ENCODE measurements at places on chromosomes 2 and 18.
A peak's percentile ranks its signal among the peaks of the same experiment; 100 is the strongest.

DNA sequence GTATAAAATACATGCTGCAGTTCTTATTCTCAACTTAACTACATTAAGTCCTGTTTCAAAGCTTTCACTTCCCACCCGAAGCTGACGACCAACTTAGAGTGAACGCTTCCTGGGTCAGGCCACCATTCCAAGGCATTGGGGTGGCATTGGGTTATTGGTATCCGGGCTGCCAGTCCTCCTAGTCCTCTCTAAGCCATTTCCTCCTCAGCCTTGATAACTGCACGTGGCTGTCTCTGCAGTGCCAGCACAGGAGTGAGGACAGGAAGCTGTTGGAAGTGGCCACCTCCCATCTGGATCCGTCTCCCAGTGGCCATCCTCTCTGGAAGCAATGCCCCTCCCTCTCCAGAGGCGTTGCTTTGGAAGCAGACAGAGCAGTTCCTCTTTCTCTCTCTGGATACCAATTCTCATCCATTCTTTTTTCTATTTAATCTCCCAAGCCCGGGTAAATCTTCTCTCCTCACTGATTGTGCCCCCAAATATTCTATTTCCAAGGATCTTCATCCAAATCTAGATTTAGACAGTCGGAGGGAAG, 354.7 kb downstream of the EIPR1 start:
- no peak for DNase-seq

- no peak for DNase-seq
Observed at GRCh38 chr2:81206216-81206615, 901.7 kb upstream of the LRRTM1 start.

DNA sequence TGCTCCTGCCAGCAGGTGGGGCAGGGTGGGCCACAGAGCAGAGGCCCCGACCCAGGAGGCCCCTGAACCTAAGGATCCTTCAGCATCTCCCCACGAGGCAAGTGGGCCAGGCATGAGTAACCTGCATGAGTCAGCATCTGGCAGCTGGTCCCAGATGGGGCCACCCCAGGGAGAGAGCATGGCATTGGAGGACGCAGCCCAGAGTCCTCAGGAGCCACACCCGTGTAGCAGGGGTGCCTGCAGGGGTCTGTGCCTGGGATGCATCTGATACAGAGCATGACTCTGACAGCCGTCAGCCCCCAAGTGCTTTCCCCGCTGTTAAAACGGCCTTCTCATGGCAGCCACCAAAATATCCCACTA, 185.6 kb upstream of the SALL3 start:
- no peak for DNase-seq

GRCh38 chr2:152380261-152381055, 45.5 kb downstream of the FMNL2 start:
- DNase-seq: no peak

- no peak for DNase-seq
Observed at GRCh38 chr2:15426606-15427005, 134.5 kb downstream of the NBAS start.

GRCh38 chr2:149744865-149745264, 157.3 kb upstream of the MMADHC start:
- no peak for DNase-seq

DNA sequence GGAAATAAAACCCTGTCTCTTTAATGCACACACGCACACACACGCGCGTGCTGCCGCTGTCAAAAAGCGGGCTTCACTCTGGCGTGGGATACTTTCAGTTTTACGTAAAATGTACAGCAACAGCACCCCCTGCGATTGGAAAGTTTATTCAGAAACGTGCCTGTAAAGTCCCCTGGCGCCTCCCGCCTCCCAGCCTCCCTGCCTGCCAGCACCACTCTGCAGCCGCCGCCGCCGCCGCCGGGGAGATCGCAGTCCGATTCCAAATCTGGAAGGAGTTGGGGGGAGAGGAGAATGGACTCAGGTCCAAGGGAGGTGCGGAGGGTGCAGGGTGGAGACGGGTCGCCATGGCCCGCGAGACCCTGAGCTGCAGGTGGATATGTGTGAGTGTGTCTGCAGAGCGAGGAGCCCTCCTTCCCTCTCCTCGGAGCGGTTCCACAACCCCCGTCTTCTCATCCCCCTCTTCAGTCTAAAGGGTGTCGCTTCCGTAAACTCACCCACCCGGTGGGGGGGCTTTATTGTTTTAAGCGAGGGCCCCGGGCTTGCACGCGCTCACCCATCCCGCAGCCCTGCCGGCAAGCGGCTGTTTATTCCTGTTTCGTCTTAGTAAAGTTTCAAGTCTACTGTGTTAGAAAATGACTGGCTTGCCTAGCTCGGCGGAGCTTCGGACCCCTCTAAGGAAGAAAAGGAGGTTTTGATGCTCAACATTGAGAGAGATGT, 1.8 kb upstream of the BCL11A start:
- DNase-seq: peak; percentile 45

- no peak for DNase-seq
Observed at GRCh38 chr2:59874971-59875755, 678.3 kb downstream of the BCL11A start.

- DNase-seq: no peak
Observed at GRCh38 chr18:4276953-4277585, 178.0 kb downstream of the DLGAP1 start.

Data from NCI-H524 treated with DMSO at 0.1 percent for 48 hours (cell line).